ENCODE measurements at places on chromosomes 6 and 20.

GRCh38 chr20:35954907-35955251 is 577 bp upstream of the SCAND1 start:
- DNase-seq = peak; percentile 24

- DNase-seq = no peak
Measured at GRCh38 chr6:69286331-69286730, 510.5 kb downstream of the LMBRD1 start.

DNA sequence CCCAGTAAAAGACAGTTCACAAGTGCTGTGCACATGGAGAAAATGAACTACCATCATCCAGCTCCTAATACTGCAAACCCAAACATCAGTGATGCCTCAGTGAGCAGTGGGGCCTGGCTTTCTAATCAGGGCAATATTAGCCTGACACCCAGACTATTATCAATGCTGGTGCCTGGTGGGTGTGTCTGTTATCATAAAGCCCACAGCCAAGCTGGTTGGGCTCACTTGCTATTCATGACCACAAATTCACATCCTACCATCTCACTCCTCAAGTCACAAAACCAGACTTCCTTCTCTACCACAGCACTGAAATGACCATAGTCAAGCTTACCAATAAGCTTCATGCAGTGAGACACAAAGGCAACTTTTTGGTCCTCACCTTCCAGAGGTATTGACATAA is 180.8 kb upstream of the PLN start:
- DNase-seq = no peak

- DNase-seq = no peak
Measured at GRCh38 chr6:21771626-21772320, 178.2 kb downstream of the SOX4 start.

GRCh38 chr6:79230149-79230548 is 4.3 kb downstream of the HMGN3 start:
- DNase-seq = no peak

- no peak for DNase-seq
Measured at GRCh38 chr6:102742754-102743356, 1349.3 kb downstream of the GRIK2 start.

DNA sequence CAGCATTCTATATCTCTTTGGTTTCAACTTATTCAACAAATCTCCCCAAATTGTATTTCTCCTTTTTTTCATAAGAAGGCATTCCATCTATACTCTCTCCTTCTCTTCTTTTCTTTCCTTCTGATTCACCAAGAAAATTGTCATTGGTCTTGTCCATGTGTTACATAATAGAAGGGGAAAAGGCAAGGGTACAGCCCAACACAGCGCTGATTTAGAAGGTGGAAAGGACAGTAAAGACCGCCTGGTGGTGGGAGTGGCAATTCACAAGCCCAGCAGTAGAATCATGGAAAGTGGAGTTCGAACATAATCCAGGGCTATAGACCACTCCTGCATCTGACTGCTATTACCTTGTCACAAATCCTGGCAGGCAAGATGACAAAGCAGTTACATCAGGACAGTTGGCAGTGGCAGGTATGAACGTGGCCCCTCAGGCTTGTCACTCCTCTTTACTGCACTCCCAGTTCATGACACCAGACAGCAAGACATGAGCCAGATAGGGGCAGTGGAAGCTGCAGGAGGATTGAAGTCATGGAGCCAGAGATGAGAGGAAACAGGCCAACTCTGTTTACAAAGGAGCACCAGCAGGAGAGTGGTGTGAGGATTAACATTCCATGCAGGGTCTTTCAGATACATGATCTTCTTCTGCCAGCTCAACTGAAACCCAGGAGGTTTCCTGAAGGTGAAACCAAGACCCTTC is 2.1 kb upstream of the TNFAIP3 start:
- DNase-seq = no peak

- no peak for DNase-seq
Measured at GRCh38 chr20:16528078-16528477, 45.2 kb downstream of the KIF16B start.

DNA sequence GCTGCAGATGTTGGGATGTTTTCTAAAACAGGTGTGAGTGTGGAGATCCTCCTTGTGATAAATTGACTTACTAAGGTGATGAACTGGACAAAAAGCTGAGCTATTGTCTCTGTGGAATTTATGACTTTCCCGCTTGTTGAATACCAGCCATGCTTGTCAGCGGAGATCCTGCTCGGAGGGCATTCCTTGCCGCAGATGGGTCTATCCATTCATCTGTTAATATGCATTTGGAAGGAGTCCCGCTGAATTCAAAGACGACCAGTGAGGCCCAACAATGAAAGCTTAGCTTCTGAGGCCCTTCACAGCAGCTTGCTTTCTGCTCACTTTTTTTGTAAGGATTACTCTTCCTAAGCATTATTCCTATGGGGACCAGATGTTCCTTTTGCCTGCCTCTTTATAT is 124.9 kb downstream of the TIAM2 start:
- no peak for DNase-seq

DNA sequence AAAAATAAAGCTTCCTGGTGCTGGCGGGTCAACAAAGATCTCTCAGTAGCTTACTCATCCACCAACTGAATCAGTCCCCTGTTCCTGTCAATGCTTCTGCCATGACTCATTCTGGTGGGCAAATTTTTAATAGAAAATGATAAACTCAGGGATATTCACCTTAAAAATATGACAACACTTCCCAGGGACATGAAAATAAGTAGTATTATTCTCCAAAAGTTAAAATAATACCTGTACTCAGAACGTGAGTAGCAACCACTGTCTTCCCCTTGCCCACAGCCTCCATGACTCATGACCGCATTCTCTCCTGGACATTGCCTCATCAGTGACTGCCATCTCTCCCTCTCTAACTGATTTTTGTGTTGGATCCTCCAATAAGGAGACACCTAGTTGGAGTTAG is 552.3 kb downstream of the KIF16B start:
- no peak for DNase-seq

DNA sequence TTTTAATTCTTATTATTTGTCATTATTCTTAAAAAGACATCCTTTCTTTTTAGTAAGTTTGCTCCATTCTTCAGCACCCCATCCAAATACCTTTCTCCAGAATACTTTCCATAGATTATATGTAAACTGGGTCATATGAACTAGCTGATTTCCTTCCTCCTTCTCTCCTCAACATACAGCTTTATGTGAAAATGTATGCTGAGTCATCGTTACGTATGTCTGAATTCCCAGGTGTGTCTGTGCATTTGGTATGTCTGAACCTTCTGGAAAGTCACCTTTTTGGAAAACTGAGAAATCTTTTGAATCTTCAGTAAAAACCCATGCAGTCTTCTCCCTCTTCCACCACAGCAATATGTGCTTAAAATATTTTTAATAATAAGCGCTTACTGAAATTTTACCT is 264.5 kb downstream of the EYA4 start:
- no peak for DNase-seq

DNA sequence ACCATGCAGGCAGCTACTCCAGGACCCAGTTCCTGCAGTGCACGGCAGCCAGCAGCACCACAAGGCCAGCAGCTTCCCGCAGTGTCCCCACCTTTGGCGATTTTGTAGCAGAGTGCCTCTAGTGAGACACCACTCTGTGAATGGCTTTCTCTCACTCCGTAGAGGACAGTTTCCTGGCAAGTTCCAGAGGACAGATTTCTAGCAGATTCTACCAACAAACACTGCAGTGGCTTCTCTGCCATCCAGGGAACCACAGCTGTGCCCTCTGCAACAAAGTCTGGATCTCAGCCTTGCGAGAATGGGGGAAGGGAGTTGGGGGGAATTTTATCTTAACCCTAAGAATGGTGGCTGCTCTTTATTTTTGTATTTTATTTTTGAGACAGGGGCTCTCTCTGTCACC is 28.7 kb downstream of the SNHG17 start:
- DNase-seq = no peak

DNA sequence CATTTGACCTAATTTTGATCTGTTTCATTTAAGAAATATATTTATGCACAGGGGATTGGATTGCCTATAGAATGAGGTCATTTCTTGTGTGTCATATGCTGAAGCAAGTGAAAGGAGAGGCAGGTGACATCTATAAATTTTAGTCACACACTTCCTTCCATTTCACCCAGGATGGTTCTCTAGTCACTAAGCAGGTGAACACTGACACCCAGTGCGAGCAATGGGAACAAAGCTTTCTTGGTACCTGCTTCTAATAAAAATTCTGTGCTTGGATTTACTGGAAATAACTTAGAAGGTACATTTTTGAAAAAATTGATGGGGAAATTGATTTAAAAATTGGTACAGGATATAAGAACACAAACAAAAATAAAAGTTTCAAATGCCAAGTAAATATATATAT is 66.9 kb upstream of the MC3R start:
- DNase-seq = no peak

DNA sequence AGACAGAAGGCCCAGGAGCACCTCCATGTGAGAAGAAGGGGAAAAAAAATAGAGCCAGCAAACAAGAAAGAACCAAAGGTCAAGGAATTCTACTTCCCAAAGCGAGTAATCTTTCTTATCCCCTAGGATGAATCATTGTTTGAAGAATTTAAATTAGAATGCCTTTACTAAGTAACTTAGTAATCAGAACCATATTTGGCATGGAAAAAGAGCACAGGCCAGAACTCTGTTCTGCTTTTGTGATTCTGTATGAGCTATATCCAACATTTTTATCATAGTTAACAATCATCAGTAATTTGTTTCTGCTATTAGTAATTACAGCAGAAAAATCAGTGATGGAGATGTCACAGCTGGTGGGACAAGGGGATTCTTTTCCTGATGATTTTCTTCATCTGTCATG is 228.8 kb upstream of the FAM83B start:
- no peak for DNase-seq

GRCh38 chr20:44681796-44682566 is 30.5 kb upstream of the ADA start:
- DNase-seq = no peak

GRCh38 chr6:15832841-15833240 is 170.0 kb upstream of the DTNBP1 start:
- no peak for DNase-seq

- DNase-seq = peak; percentile 62
Measured at GRCh38 chr6:25652007-25652515, at the start of gene SCGN. Gene SCGN (plus strand): TSS chr6:25652215. CDS start chr6:25652404, 189 bp downstream.

- DNase-seq = no peak
Measured at GRCh38 chr6:131524695-131525336, 48.2 kb upstream of the ARG1 start.

DNA sequence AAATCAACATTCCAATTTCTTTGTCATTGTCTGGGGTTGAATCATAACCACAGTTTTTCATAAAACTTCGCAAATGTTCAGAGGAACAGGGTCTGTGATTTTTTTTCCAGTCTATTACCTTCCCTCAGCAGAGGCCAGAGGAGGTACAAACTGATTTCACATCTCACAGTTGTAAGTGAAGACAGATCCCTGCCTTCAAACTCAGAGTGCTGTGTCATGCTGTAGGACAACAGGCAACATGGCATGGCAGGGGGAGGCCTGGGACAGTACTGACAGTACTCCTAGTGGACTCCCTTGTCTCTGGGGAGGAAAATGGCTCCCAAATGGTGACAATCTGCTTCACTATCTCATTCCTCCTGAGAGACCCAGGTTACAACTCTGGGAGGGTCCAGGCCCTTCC is 308.6 kb downstream of the CDC5L start:
- DNase-seq = no peak

DNA sequence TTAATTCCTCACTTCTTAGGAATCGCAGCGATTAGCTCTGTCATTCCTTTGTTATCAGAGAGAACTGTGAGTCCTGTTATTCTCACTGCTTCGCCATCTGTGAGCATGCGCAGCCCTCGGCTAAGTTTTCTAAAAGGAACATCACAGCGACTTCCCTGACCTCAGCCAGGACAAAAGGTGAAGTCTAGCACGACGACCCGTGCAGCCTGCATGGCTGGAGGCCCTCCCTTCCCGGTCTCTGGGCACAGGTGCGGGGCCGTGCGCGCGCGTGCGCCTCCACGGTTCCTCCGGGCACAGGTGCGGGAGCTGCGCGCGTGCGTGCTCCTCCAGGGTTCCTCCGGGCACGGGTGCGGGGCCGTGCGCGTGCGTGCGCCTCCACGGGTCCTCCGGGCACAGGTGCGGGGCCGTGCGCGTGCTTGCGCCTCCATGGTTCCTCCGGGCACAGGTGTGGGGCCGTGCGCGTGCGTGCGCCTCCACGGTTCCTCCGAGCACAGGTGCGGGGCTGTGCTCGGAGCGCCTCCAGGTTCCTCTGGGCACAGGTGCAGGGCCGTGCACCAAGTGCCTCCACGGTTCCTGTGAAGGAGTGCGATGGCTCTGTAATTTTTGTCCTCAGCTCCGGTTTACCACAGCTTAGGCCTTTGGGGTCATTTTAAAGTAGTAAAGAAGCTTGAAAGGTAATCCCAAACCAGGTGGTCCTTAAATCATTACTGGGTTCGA is 212.3 kb downstream of the ERMARD start:
- DNase-seq = no peak

- DNase-seq = no peak
Measured at GRCh38 chr20:5714261-5715041, 35.8 kb upstream of the SHLD1 start.

- peak; percentile 74 for DNase-seq
Measured at GRCh38 chr6:169990095-169991030, 238.9 kb downstream of the ERMARD start.

DNA sequence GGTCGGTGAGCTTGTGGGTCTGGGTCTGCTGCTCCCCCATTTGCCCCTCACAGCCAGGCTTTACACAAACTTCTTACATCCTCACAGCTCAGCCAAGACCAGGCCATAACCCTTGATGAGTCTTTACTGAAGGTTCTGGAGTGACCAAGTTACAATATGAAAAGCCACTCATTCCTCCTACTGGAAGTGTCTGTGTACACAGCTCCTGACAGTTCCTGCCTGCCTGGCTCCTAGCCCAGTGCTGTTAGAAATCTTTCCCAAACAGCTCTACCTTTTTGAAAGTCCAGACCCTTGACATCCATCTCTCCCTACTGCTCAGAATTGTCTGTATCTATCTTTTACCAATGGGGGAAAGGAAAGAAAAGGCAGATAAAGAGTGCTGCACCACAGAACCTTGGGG is 106.9 kb downstream of the PAX1 start:
- no peak for DNase-seq

DNA sequence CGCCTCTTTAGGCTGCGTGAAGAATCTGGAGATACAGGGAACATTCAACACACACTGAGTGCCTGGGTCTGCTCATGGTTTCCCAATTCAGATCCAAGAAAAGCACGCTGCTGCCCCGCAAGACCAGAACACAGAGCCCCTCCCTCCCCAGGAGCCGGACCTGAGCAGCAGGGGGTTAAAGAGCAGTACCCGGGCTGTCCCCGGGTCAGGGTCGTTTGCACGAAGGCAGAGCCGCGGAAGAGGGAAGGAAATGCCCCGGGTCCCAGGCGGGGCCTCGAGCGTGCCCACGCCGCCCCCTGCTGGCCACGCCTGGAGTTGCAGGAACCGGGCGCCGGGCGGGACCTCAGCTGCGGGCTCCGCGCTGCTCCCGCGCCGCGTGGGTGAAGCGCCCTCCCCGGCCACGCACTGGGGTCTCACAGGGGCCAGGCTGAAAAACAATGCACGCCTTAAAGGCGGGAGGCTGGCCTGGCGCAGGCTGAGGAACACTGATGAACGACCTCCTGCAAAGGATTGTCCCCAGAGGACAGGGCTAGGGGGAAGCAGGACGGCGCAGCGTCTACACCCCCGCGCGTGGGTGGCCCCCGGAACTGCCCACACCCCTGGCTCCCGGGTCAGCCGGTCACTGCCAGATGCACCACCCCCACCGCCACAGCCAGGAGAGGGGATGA is 48.9 kb downstream of the ANKRD60 start:
- DNase-seq = peak; percentile 86
